Neuronal stem cell (in vitro differentiated cells): ENCODE measurements at places on chromosomes 2 and 18.

DNA sequence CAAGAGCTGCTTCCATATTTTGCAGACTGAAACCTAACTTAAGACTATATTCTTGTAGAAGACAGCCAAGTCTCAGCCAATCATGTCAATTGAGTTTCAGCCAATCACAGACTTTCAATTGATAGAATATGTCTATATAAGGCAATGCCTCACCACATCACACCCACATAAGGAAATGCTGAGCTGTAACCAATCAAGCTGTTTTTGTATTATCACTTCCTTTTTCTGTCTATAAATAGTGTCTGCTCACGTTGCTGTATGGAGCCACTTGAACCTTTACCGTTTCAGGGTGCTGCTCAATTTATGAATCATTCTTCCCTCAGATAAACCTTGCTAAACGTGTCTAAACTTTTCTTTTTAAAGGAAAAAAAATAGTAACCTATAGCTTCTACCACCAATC, 1554.4 kb upstream of the LRRTM1 start:
- DNase-seq, result no peak

GRCh38 chr2:159366538-159366937, 80.0 kb upstream of the WDSUB1 start:
- DNase-seq, result no peak

DNA sequence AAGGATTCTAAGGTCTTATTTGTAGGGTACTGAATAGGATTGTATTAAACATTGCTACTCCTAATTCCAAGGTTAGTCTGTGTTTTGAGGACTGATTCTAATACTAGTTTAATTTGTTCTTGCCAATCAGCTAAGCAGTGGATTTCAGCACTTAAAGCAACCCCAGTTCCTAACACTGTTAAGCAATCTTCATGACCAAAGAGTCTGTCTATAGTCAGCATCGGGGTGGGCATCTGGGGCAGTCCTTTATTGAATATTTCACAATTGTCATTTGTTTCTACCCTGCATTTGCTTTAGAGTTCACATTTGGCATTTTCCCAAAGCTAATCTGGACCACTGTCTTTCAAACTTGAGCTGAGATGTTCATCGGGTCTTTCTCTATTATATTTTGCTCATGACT, 248.0 kb upstream of the TANK start:
- no peak for DNase-seq

- no peak for DNase-seq
These were observed 35.5 kb downstream of the GREB1L start for GRCh38 chr18:21277578-21277977.

DNA sequence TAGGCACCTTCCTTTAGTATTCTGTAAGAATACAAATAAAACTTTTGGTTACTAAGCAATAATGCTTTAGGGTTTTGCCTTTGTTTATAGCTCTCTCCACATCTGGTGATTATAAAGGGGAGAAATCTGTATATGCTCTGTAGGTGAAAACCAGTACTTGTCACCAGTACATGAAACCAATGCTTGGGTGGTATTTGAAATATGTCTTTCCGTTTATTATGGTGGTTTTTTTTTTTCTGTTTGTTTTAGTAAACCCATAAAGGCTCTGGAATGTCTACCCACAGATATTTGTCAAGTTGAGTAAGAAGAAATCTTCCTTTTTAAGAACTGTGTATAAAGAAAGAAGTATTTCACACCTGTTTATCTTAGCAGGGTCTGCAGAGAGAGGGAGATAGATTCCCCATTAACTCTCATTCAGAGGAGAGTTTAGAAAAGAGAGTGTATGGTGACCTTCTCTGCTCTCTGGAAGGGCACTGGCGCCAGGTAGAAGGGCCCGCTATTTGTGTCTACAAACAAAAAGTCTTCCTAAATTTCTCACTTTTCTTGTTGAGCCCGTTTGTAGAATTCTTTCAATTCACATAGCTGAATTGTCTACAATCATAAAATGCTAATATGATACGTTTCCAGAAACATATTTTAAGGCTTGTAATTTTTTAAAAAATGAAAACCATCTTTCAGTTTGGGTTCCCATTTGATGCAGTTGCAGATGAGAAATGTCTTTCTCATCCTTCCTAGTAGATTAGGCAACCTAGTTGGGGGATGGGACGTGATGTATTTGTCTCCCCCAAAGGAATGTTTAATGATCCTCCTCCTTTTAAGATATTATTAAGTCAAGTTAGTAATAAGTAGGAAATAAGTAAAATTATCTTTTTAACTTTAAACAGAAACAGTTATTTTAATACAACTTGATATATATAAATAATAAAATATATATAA, 33.9 kb downstream of the MAP3K20 start:
- DNase-seq, result no peak

DNA sequence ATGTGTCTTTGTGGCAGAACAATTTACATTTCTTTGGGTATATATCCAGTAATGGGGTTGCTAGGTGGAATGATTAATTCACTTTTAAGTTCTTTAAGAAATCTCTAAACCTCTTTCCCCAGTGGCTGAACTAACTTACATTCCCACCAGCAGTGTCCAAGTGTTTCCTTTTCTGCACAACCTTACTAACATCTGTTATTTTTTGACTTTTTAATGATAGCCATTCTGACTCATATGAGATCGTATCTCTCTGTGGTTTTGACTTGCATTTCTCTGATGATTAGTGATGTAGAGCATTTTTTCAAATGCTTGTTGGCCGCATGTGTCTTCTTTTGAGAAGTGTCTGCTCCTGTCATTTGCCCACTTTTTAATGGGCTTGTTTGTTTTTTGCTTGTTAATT, 43.1 kb upstream of the PTH2R start:
- DNase-seq, result no peak

DNA sequence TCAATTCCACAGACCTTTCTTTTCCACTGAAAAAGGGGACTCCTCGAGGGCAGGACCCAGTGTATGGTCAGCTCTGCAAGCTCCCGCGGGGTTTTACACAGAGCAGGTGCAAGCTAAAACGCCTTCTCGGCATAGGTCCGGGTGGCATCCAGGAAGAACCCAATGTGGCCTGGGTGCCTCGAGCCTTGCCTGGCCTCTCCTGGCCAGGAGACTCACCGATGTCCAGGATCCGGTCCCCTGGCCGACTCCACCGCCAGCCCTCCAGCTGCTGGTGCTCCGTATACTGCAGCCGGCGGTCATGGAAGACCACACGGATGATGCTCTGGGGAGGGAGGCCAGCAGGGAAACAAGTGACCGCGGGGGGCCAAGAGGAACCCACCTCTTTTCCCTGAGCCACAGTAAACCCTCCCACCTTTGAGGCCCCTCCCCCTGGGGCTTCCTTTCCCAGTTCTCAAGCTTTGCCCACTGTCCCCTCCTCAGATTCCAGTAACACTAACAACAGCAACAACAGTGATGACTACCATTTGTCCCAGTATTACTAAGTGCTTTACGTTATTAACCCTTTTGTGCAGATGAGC, 36.1 kb downstream of the TFCP2L1 start:
- no peak for DNase-seq

DNA sequence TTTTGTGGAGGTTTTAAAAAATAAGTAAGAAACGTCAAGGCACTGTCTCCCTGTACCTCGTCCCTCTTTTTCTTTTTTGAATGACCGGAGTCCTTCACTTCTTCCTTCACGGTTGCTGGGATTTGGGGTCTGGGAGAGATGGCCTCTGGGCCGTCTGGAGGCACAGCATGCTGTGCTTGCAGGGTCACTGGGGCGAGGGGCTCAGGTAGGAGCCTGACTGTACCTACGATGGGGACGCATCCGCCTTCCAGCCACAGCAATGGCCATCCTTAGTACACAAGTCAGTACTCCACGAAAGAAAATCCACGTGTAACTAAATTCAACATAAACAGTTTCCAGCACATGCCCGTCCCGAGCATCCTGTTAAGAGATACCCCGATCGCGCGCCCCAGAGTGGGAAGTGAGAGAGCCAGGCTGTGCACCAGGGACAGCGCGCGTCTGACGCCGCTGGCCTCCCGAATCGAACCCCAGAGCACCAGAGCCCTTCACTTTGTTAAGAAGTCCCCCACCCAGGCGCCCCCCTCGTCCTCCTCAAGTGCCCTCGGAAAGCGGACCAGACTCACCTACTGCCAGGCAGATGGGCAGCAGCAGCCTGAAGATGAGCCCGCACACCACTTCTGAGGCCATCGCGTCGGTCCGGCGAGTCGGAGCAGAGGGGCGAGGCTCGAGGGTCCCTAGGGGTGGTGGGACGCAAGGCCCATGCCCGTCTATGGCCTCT, 1.2 kb downstream of the PIEZO2 start:
- DNase-seq, result no peak

- no peak for DNase-seq
These were observed 17.5 kb upstream of the FAHD2A start for GRCh38 chr2:95384854-95385569.

DNA sequence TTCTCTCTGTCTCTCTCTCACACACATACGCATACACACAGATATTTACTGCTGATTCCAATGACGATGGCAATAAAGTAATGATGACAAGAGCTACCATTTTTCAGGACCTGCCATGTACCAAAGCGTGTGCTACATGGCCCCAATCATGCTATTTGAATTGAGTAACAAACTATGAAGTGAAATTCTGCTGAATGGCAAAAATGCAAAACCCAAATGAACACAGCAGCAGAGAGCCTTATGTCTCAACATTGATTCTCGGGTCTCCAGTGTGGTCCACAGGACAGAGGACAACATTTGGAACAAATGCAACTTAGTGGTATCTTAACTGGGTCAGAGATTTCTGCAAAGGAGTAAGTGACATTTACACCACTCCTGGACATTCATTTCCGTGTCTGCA, 117.4 kb downstream of the PIEZO2 start:
- DNase-seq, result no peak

DNA sequence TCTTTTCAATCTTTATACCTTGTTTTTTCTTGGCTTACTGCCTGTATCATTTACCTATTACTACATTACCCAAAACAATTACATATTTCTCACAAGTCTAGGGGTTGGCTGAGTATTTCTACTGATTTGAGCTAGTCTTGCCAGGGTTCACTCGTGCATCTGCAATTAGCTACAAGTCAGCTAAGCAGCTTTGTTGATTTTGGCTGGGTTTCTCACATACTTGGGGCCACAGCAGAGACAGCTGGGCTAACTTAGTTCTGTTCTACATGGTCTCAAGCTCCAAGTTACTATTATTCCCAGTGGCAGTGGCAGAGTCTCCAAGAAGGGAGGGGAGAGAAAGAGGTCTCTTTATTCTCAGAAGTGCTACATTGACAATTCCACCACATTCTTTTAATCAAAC, 54.7 kb upstream of the SP5 start:
- DNase-seq, result no peak

- DNase-seq, result no peak
These were observed 148.9 kb upstream of the EPAS1 start for GRCh38 chr2:46148369-46148736.
